Posterior cingulate gyrus (tissue), 11 donors: ENCODE measurements at places on chromosomes 7 and 10.

DNA sequence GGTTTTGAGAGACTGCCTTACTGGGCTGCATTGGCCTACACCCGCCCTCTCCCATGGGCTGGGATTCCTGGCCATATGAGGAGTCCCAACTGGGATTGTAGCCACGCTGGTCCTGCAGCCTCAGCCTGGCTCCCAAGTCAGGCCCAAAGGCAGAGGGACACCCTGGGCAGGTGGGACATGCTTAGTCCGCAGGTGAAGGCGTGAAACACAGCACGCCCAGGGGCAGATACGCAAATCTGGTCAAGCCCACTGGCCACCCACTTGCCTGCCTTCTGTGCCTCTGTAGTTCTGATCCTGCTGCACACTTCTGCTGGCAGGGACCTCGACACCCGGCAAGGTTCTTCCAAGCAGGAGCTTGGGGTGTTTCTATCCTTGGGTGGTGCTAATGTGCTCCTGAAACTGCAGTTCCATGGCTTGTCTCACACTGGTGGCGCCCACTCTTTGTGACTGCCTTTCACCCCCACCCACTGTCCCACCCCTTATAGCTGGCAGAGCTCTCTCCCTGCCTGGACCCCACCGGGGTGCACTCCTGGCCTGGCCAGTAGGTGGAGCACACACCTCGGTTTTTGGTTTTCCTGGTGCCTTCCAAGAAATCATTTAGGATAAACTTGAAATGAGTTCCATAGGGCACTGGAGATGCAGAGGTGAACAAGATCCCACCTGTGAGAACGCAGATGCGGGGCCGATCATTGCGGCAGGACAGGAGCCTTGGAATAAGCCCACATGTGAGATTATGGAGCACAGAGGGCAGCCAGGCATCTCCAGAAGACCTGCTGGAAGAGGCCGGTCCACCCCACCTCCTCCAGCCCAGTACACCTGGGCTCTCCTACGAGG, 47.9 kb downstream of the MKI67 start:
- DNase-seq, result peak; percentile 91

GRCh38 chr7:71780282-71780681, 631.9 kb downstream of the CALN1 start:
- no peak for DNase-seq

DNA sequence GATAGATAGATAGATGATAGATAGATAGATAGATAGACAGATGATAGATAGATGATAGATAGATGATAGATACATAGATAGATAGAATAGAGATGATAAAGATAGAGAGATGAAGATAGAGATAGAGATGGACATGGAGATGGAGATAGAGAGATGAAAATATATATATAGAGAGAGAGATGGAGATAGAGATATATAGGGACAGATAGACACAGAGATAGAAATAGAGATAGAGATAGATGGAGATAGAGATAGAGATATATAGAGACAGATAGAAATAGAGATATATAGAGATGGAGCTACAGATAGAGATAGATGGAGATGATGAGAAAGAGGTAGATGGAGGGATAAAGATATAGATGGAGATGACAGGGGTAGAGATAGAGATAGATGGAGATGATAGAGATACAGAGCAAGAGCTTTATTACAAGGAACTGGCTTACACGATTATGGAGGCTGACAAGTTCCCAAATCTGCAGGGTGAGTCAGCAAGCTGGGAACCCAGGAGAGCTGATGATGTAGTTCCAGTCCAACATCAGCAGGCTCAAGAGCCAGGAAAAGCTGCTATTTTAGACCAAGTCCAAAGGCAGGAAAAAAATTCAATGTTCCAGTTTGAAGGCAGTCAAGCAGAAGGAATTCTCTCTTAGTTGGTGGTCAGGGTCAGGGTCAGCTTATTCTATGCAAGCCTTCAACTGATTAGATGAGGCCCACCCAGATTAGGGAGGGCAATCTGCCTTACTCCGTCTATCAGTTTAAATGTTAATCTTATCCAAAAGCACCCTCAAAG, 37.1 kb downstream of the CAV1 start:
- no peak for DNase-seq

GRCh38 chr7:27943241-27943640, 203.3 kb downstream of the TAX1BP1 start:
- no peak for DNase-seq

- DNase-seq, result no peak
These were observed 46.3 kb upstream of the TM9SF3 start for GRCh38 chr10:96632974-96633710.

DNA sequence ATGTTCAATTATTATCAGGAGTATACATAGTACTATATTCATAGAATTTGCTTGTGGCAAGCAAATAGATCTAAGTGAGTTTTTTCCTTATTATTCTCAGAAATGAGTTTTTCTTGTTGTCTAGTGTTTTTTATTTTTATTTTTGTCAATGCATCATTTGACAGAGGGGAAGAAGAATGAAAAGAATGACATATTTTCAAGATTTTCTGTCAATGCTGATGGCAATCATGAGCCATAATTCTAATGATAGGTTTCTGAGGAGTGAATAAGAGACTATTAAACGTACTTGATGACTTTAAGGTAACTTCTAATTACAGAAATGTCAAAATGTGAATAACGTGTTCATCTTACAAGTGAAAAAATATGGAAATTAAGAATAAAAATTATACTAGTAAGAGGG, 144.6 kb upstream of the CSTF2T start:
- no peak for DNase-seq

DNA sequence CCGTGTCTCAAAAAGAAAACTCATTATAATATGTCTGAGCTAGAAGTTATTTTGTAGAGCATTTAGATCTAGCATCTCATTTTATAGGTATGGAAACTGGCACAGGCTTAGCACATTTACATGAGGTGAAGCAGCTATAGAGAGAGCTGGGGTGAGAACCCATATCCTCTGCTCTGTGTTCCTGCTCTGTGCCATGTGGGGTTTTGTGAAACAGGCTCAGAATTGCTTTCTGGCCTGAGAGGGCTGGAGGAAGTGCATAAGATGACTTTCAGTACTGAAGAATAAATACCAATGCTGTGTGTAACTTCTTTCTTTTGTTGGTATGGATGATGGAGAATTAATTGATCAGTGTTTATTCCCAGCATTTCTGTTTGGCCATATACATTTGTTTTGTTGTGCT, 159.1 kb downstream of the LRRC4 start:
- DNase-seq, result no peak

- DNase-seq, result no peak
These were observed 6.7 kb upstream of the BTBD16 start for GRCh38 chr10:122264436-122264835.

DNA sequence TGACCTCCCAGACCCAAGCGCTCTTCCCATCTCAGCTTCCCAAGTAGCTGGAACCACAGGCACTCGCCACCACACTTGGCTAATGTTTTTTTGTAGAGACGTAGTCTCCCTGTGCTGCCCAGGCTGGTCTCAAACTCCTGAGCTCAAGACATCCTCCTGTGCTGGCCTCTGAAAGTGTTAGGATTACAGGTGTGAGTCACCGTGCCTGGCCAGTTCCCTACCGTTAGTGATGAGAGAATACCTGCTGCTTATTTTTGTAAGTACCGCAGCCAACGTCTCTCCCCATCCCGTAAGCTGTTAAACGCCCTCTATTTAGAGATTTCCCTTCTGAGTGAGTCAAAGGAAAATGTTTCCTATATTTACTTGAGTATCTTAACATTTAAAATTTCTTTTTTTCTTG, 38.5 kb upstream of the PDLIM1 start:
- DNase-seq, result no peak
